Hypothalamus (tissue), 51 donors: ENCODE measurements at places on chromosomes 7 and 10.

GRCh38 chr7:96649981-96650380 is 59.7 kb downstream of the SEM1 start:
- no peak for DNase-seq

DNA sequence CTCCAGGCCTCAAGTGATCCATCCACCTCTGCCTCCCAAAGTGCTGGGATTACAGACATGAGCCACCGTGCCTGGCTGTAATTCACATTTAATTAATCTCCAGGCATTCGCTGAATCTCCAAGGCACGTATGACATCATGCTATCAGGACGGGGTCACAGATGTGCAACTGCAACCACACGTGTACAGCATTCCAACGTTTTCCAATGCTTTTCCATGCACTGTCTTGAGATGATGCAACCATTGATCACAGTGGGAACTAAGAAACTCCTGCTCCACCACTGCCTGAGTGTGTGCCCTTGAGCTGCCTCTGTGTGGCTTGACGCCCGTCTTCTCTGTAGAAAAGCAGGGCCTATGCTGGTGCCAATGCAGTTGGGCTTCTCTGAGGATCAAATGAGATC is 119.8 kb upstream of the LYZL2 start:
- DNase-seq: no peak

GRCh38 chr10:121942749-121943416 is 15.1 kb upstream of the ATE1 start:
- no peak for DNase-seq

DNA sequence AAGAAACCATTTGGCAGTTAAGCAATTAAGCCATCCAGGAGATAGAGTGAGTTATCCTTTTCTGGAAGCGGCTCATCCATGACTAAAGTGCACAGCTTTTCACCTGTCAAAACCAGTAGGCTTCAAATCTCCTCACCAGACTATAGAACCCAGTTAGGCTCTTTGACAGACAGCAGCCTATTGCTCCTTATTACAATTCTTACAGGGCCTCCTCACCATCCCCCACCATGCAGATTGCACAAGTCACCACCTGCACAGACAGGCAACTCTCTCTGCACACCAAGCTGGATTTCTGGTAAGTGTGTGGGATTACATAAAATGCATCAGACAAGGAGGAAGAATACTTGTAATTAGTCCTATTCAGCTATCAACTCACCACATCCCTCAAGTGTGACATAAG is 301.6 kb downstream of the SNX13 start:
- DNase-seq: no peak

GRCh38 chr7:2541291-2542010 is 13.9 kb downstream of the BRAT1 start:
- no peak for DNase-seq

DNA sequence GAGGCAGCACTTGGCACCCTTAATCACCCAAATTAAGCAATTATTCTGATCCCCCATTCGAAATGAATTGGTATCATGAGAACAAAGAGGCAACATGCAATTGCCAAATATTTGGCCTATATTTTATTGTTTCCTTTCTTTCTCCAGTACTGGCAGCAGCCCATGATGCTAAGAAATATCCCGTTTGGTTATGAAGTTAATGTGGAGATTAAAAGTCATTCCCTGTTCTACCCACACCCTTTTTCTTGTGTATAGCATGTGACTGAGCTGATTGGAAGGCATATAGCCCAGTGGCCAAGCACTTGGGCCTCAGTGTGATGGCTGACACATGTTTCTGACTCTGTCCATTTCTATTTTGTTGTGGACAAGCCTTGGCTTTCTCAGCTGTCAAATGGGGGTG is 692.3 kb upstream of the GALNT17 start:
- DNase-seq: no peak

- no peak for DNase-seq
Measured at GRCh38 chr7:14381306-14381705, 391.8 kb upstream of the ETV1 start.

GRCh38 chr7:1645476-1645875 is 24.6 kb upstream of the ELFN1 start:
- no peak for DNase-seq

DNA sequence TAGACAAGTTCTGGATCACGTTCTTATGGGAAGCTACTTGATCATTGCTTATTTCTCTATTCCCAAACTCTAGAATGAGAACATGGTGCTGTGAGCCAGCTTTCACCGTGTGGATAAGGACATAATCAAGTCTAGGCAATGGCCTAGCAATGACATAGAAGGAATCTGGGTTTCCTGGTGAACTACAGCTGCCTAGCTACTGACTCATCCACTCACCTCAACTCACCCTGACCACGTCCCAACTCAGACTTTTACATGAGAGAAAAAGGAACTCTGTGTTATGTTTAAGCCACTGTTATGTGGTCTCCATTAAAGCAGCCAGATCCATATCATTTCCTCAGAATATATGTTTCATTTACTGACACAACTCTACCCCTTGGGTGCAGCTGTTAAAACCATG is 18.8 kb upstream of the MET start:
- no peak for DNase-seq

DNA sequence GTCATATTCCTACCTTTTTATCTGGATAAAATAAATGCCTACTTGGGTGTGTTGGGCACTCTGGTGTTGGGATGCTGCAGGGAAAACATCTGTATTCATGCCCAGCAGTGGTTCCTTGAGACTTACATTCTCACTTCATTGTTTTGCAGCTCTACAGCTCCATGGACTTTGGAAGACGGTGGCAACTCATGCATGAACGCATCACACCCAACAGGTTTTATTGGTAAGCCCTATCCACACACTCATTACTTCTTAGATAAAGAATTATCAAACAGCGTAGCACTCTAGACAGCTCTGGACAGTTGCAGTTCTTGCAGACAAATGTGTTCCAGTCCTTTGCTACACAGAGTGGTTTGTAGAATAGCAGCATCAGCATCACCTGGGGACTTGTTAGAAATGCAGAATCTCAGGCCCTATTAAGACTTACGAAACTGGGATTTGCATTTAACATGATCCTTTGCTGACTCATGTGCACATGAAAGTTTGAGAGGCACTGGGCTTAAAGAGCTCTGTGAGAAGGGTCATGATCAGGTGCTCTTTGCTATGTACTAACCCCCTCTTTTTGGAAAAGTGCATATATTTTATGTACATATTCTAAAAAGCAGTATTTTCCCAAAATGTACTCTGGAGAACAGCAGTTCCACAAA is 401.9 kb downstream of the SORCS3 start:
- no peak for DNase-seq

DNA sequence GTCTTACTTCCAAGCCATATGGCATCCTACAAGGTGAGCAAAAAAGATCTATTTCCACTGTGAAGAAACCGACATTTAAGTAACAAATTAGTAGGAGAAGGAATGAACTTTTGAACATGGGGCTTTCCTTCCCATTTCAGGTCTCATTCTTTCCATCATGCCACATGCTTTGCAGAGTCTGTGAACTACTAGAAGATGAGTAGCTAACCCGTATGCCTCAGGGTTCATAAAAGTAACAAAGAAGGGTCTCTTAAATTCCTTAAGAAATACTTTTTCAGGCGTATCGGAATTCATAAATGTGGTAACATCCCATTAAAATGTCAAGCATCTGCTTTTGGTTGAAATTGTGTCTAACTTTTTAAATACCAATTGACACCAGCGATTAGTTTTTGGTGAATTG is 81.3 kb upstream of the TNS3 start:
- DNase-seq: no peak

GRCh38 chr7:142714375-142714774 is 34.9 kb upstream of the PRSS1 start:
- DNase-seq: no peak

DNA sequence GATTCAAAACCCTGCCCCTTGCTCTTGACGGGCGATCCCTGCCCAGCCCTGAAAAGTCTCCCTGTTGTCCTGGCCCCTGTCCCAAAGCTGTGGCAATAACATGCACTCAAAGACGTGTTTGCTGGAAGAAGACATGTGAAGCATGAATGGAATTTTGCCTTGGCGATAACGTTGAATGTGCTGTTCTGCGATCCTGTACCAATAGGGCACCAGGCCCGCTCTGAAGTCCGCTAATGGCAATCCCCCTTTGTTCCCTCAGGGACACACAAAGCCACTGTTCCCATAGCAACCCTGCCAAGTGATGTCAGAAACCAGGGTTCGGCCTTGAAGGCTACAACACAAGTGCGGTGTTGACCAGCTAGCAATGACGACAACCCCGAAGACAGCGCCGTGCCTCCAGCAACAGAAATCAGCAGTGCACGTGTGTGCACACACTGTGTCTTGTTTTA is 284.6 kb downstream of the KLF6 start:
- peak; percentile 75 for DNase-seq

DNA sequence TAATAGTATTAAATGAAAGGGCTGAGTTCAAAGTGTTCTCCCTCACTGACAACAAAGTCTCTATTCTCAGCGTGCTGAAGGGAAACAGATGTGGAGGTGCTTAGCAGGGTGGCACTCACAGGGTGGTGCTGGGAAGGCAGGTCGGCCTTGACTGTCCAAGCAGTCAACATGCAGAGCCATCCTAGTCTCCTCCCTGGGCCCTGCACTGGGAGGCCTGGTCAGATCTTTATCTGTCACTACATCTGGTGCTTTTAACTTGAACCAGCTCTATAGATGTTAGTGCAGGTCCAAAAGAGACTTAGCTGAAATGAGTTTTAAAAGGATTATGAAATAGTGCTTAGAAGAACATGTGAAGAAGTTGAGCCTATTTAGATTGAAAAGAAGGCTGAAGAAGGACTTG is 82.1 kb downstream of the AVL9 start:
- DNase-seq: no peak

DNA sequence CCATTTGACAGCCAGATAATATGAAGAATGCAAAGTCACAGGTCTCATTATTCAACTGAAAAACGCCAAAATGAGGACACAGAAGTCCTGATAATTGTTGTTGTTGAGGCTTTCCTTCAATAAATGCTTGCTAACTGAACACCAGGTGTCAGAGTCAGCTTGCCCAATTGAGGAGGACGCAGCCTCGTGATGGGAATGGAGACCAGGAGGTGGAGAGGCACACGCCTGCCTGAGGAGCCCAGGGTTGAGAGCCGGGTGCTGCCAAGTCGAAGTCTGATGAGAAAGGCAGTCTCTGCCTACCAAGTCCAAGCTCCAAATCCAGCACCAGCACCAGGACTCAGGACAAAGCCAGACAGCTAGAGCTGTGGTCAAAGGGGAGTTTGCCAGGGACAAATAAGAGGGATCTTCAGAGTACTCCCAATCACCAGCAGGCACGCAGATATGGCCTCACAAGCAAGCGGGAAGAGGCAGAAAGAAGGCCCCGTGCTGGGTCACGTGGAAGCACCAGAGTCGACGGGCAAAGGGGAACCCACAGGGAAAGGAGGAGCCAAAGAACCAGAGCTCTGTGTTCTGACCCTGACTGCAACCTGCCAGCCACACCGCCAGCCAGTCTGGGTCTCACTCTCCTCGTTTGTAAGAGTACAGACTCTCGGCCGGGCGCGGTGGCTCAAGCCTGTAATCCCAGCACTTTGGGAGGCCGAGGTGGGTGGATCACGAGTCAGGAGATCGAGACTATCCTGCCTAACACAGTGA is 47.6 kb downstream of the VOPP1 start:
- DNase-seq: no peak

- DNase-seq: no peak
Measured at GRCh38 chr10:131820626-131821025, 80.2 kb upstream of the PPP2R2D start.

DNA sequence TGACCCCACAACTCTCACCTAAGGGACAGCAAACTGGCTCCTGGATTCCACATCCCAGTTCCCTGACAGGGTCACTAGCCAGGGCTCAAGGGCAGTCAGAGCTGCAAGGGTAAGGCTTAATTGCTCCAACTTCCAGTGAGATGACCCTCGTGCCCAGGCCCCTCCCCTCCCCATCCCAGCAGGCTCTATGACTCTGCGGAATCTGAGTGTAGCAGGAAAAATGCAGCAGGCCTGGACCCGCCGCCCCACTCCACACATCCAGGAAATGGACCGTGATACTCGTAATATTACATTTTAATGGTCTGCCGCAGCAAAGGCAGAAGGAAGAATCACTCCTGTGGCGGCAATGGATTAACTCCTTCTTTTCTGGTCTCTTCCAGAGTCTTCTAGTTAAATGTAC is 91.7 kb upstream of the CHST15 start:
- no peak for DNase-seq

DNA sequence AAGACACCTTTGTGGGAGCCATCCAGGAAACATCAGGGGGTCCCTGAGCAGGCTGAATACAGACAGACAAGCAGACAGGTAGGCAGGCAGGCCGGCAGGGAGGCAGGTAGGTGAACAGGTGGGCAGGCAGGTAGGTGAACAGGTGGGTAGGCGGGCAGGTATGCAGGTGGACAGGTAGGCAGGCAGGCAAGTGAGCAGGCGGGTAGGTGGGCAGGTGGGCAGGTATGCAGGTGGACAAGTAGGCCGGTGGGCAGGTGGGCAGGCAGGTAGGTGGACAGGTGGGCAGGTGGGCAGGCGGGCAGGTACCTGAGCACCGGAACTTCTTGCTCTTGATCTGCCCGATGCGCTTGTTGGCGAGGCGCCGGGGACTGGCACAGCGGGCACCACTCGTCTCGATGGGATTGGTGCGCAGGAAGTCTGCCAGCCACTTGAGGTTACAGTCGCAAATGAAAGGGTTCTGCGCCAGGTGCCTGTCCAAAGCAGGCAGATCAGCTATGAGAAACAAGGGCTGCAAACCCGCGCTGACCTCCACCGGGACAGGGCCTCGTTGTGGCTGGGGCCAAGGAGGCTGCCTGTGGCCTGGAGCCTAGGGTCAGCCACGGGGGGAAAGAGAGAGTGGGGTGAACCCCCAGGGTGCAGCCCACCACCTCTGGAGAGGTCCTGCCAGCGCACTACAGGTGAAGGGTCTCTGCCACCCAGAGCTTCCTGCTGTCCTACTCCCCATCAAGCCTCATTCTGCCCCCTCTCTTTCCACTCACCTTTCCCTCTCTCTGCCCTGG is 136.9 kb downstream of the SLIT1 start:
- DNase-seq: no peak

- no peak for DNase-seq
Measured at GRCh38 chr10:80172896-80173295, 32.4 kb downstream of the ANXA11 start.

DNA sequence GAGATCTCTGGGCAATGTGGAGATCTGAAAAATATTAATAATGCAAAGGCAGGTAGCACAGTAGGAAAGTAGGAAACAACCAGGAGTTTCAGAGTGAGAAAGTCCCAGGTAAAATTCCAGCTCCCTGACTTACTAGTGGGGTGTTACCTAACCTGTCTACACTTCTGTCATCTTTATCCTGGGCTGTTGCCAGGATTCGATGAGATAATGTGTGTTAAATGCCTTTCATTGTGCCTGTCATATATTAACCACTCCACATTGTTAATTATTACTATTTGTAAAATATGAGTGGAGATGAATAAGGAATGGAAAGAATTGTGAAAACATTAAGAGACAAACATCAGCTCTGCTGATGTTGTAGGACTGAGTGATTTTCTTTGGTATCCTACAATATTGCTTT is 50.0 kb upstream of the FRMD4A start:
- DNase-seq: no peak

- no peak for DNase-seq
Measured at GRCh38 chr7:158289761-158290523, 297.7 kb downstream of the PTPRN2 start.

DNA sequence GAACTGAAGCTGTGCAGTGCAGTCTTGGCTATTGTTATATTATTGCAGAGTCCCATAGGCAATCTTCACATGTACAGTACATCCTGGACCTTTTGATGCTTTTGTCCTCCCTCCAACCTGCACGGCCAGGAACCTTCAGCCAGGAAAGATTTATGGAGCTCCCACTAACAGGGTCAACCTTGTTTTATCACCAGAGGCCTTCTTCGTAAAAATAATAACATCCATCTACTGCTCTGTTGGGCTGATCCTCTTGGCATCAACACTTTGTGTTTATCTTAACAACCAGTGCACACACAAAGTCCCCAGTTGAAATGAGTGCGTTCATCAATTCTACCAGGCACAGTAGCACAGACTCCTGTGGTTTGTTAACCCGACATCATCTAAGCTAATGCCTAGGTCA is 72.4 kb downstream of the AGMO start:
- no peak for DNase-seq
